AG04449 (cell line): ENCODE measurements at places on chromosomes 11 and 22.
A peak's percentile ranks its signal among the peaks of the same experiment; 100 is the strongest.

- DNase-seq = no peak
Observed at GRCh38 chr22:25112538-25113253, 87.0 kb upstream of the CRYBB3 start.

GRCh38 chr11:33701302-33702230 is 940 bp upstream of the C11orf91 start:
- DNase-seq = no peak

- no peak for DNase-seq
Observed at GRCh38 chr11:65448418-65449105, 26.0 kb downstream of the NEAT1 start.

DNA sequence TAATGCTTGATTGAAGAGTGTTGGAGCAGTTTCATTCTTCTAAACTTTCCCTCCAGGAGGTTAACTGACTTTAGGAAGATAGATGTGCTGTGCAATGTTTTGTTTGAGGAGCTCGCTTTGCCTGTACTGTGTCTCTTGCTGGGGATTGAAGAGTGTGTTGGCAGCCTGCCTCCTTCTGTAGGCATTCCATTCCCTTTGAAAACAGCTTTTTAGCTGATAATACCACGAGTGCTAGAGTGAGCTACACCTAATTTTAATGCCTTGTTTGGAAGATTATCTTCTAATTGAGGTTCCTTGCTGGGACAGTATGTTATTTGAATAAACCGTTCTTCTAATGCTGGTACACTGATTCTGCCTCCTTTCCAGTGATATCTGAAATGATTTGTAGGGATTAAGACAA is 7.2 kb downstream of the DDX10 start:
- no peak for DNase-seq

GRCh38 chr11:83956119-83956697 is 670.0 kb upstream of the CCDC90B start:
- no peak for DNase-seq

DNA sequence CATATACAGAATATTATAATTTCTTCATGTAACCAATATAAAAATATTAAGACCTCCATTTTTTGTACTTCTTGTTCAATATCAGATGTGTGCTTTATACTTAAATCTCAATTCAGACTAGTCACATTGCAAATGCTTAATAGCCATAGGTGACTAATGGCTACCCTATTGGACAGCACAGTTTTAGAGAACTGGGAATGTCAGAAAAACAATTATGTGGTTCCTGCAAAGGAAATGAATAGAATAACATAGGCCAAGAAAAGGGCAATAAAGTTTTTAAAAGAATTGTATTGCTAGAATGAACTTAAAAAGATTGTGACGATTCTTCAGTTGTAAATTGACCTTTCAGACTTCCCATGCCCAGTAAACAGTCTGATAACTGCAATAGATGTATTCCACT is 843.0 kb downstream of the METTL15 start:
- no peak for DNase-seq

DNA sequence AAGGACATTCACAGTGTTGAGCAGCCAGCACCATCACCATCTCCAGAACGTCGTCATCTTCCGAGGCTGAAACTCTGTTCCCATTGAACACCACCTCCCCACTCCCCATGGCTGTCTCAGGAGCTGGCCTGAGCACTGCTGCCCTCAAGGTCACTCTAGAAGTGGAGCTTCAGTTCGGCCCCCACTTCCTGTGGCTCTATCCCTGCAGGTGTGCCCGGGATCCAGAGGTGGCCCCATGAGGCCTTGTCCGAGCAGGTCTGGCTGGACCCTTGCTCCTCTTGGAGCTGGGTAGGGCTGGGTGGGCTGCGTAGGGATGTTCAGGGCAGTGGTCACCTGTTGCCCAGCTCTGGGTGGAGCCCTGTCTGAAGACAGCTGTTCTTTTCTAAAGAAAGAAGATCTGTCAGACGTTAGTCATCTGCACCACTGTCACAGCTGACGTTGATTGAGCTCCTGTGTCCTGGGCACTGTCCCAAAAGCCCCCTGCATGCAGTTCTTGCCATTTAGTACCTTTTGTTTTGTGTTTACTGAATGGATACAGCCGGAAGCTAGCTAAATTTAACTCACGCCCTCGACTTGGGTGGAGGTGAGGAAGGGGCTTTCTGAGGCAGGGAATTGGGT is 75.5 kb upstream of the CLDN5 start:
- DNase-seq = no peak

DNA sequence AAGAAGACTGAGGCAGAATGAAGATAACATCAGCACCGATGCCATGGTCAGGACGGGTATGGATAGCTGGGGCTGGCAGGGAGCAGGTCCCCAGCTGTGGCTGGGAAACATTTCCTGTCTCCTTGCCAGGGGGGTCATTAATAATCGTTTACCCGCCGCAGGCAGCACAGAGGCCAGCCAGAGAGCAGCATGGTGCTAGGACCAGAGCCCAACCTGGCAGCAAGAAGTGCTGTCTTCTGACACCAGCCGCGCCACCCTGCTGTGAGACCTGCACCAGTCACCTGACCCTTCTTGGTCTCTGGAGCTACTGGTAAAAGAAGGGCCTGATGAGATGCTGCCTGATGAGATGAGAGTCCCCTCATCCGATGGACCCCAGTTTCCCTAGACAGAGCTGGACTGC is 36.3 kb downstream of the PDE2A start:
- no peak for DNase-seq

DNA sequence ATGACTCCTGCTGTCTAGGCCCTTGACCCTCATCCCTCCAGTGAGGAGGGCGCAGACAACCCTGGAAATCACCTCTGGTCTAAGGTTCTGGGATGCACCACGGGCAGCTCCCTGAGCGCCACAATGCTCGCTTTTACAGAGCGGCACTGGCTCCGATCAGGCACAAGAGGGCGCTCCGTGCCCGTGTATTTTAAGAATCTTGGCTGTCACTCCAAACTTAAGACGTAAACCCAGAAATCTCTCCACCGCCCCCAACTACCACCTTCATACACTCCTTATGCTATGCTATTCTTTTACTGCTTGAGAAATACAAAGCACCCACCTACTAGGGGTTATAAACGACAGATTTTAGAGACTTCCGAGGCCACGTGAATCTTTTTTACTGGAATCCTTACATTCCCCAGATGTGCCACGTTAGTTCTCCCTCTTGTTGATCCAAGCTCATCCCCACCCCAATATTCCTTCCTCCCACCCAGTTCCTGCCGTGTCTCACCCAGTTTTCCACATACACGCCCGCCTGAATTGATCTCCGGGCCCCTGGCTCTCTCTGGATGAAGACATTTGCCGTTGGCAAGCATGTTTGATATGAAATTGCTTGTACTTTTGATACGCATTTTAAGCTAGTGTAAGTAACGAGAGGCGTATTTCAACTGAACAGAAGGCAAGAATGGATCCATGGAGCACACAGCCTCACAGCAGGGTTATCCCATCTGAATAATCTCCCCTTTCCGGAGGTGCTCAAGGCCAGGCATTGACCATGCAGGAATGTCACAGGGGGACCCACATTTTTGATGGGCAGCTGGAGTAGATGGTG is 453.5 kb downstream of the OPCML start:
- DNase-seq = no peak

DNA sequence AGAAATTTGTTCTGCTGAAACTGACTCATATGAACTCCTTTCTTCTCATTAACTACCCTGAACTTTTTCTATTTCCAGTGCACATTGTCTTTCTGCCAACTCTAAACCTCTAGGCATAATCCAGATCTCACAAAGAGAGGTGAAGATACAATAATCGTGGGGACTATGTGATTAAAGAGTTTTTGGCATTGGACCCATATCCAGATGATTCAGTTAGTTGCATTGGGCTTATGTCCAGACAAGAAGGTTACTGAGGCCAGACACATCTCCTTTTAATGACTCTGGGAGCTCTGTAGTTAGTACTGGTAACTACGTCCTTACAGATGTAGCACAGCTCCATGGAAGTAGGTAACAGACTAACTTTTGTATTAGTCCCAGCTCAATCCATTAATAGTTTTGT is 273.0 kb downstream of the CASP12 start:
- DNase-seq = no peak

DNA sequence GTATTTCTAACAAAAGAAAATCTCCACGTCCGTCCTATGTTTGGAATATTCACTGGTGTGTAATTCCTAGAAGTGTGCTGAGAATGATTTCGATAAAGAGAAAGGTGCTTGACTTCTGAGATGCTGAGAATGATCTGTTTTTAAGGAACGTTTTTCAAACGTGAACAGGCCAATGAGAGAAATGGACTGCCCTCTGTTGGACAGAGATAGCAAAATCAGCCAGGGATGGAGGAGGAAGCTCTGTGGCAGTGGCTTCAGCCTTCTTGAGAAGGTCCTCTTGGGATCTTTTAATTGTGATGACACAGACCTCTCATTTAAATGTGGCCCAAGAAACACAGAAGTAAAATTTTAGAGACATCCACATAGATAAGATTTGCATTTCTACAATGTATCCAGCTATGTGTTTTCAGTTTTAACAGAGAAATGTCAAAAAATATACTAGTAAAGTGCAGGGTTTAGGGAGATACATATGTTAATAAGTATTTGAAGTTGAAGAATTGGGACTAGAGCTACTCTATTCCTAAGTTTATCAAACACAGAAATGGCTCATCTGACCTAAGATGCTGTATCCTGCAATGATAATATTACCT is 84.0 kb upstream of the RCN1 start:
- DNase-seq = peak; percentile 5

DNA sequence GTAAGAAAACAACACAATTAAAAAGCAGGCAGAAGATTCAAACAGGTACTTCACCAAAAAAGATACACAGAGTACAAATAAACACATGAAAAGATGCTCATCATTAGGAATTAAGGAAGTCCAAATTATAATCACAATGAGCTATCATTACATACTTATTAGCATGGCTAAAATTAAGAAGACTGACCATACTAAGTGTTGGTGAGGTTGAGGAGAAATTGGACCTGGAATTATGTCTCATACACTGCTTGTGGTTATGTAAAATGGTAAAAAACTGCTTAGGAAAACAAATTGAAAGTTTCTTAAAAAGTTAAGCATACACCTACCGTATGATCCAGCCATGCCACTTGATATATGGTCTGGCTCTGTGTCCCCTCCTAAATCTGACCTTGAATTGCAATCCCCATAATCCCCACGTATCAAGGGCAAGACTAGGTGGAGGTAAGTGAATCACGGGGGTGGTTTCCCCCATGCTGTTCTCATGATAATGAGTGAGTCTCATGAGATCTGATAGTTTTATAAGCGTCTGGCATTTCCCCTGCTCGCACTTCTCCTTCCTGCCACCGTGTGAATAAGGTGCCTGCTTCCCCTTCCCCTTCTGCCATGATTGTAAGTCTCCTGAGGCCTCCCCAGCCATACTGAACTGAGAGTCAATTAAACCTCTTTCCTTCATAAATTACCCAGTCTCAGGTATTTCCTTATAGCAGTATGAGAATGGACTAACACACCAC is 4.8 kb downstream of the SAAL1 start:
- DNase-seq = no peak
